ENCODE measurements at places on chromosomes 5 and 9. TPM values are rescaled to one million over a fixed set of nuclear protein-coding genes. Genes with fewer than 3 reads are reported as not detected.
A peak's percentile ranks its signal among the peaks of the same experiment; 100 is the strongest.

GRCh38 chr5:67361932-67362729 is 165.5 kb upstream of the CD180 start:
- peak; percentile 82 for DNase-seq
- H3K4me1 ChIP-seq = peaks cover 10% of the 10 kb centered on the region
- H3K27ac ChIP-seq = peak overlapping the region; percentile 11
- H3K36me3 ChIP-seq = no peaks in the 10 kb centered on the region

DNA sequence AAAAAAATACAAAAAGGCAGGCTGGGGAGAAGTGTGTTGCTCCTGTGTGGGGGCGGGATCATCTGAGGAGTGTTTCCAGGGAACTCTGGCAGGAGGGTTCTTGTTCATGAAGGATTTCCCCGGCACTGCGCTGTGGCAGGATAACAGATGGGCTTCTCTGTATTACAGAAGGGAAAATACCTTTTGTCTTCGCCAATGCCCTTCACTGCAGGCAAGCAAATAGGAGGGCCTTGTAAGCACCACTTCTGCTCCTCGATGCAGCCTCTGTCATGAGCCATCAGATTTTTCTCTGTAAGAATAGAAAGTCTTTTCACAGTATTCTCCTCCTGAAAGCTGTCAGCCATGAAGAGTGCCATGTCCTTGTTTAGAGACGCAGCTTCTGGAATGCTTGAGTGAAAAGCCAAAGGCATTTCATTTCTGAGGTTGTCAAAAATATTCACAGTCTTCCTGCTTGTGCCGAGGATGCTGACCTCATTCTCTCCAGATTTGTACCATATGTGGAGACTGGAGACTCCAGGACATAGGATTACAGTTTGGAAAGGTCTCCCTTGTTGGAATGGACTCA is 294.0 kb downstream of the YTHDC2 start:
- H3K4me1 ChIP-seq = peaks cover 14% of the 10 kb centered on the region
- no peaks in the 10 kb centered on the region for H3K27me3 ChIP-seq

GRCh38 chr5:91104062-91104448 is 279.1 kb downstream of the ARRDC3 start:
- H3K27ac ChIP-seq = no peak overlapping the region
- no peaks in the 10 kb centered on the region for H3K4me1 ChIP-seq
- DNase-seq = no peak
- no peaks in the 10 kb centered on the region for H3K27me3 ChIP-seq
- no peaks in the 10 kb centered on the region for H3K36me3 ChIP-seq

DNA sequence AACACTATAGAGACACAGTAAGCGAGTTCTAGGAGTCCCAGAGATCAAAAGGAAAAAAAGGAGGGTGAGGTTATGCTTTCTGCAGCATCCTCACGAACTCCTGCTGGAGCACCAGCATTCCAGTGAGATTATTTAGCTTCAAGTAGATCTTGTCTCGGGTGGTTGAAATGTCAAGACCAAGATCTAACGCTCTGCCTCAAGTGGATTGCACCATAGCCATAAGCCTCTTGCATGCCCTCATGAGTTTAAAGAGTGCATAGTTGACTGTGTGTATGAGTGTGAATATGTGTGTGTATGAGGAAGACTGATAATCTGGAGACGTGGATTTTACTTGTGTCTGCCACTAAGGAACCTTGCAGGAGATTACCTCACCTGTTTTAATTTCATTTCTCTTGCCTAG is 335.3 kb upstream of the ADAMTSL1 start:
- H3K27me3 ChIP-seq = no peaks in the 10 kb centered on the region
- H3K27ac ChIP-seq = no peak overlapping the region
- no peaks in the 10 kb centered on the region for H3K36me3 ChIP-seq
- no peak for DNase-seq

- no peak for DNase-seq
- no peaks in the 10 kb centered on the region for H3K27me3 ChIP-seq
- no peak overlapping the region for H3K27ac ChIP-seq
Measured at GRCh38 chr9:125412166-125412565, 150.5 kb downstream of the GAPVD1 start.

GRCh38 chr9:36029202-36029601 is 7.5 kb upstream of the RECK start:
- no peaks in the 10 kb centered on the region for H3K36me3 ChIP-seq
- no peaks in the 10 kb centered on the region for H3K4me1 ChIP-seq
- no peak overlapping the region for H3K27ac ChIP-seq
- DNase-seq = no peak

- no peak overlapping the region for H3K27ac ChIP-seq
- H3K27me3 ChIP-seq = no peaks in the 10 kb centered on the region
- H3K4me1 ChIP-seq = peaks cover 15% of the 10 kb centered on the region
- no peak overlapping the region for H3K4me3 ChIP-seq
Measured at GRCh38 chr9:5557606-5558587, 47.6 kb downstream of the PDCD1LG2 start.

- H3K4me3 ChIP-seq = no peak overlapping the region
- H3K36me3 ChIP-seq = no peaks in the 10 kb centered on the region
- no peak overlapping the region for H3K27ac ChIP-seq
- no peaks in the 10 kb centered on the region for H3K4me1 ChIP-seq
Measured at GRCh38 chr5:125865166-125865815, 557.9 kb upstream of the GRAMD2B start.

DNA sequence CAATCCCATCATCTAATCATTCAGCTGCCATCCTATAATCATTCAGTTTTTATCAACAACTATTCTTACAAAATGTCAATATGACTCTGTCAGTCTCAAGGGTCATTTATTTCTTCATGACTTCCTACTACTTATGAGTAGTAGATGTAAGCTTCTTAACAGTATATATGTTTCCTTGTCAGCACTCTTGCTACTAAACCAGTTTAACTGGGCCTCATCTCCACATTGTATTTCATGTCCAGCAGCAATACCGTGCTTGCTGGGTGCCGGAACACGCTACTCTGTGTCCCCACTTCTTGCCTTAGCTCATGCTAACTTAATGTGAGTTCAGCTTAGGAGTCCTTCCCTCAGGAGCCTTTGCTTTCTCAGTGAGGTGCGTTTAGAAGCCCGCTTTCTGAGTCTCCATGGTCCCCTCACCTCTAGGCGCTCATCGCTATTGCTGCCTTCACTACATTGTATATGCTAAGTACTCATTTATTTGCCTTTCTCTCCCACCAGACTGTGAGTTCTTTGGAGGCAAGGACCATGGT is 32.9 kb downstream of the ELL2 start:
- no peaks in the 10 kb centered on the region for H3K4me1 ChIP-seq
- no peaks in the 10 kb centered on the region for H3K27me3 ChIP-seq
- no peak for DNase-seq
- H3K4me3 ChIP-seq = no peak overlapping the region
- H3K36me3 ChIP-seq = no peaks in the 10 kb centered on the region

- no peak overlapping the region for H3K27ac ChIP-seq
- no peaks in the 10 kb centered on the region for H3K36me3 ChIP-seq
- peaks cover 2% of the 10 kb centered on the region for H3K27me3 ChIP-seq
- DNase-seq = no peak
Measured at GRCh38 chr9:137330689-137331088, 28.6 kb upstream of the NRARP start.

DNA sequence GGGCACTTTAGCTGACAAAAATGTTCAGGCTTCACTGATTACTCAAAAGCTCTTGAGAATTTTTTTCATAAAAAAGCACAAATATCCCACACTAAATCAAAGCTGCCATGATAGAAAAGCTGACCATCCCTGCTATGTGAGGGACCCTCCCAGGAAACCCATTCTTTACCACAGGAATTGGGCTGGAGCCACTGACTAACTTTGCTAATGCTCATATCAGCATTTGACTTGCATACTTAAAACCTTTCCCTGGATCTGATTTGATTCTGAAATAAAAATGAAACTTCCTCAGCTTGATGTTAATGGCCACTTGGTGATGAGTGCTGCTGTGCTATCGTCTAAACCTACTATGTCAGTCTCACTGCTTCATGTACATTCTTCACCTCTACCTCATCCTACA is 243.6 kb downstream of the PRELID2 start:
- no peak for DNase-seq
- peaks cover 2% of the 10 kb centered on the region for H3K4me1 ChIP-seq
- H3K27ac ChIP-seq = no peak overlapping the region
- H3K36me3 ChIP-seq = no peaks in the 10 kb centered on the region
- no peak overlapping the region for H3K4me3 ChIP-seq
- no peaks in the 10 kb centered on the region for H3K27me3 ChIP-seq

GRCh38 chr5:166022065-166022464 is 2269.4 kb upstream of the WWC1 start:
- H3K27me3 ChIP-seq = no peaks in the 10 kb centered on the region
- no peak overlapping the region for H3K27ac ChIP-seq
- no peaks in the 10 kb centered on the region for H3K4me1 ChIP-seq
- no peak overlapping the region for H3K4me3 ChIP-seq

GRCh38 chr5:15627109-15627508 is 127.1 kb downstream of the FBXL7 start:
- H3K27me3 ChIP-seq = no peaks in the 10 kb centered on the region
- H3K36me3 ChIP-seq = no peaks in the 10 kb centered on the region
- peaks cover 8% of the 10 kb centered on the region for H3K4me1 ChIP-seq
- DNase-seq = no peak

DNA sequence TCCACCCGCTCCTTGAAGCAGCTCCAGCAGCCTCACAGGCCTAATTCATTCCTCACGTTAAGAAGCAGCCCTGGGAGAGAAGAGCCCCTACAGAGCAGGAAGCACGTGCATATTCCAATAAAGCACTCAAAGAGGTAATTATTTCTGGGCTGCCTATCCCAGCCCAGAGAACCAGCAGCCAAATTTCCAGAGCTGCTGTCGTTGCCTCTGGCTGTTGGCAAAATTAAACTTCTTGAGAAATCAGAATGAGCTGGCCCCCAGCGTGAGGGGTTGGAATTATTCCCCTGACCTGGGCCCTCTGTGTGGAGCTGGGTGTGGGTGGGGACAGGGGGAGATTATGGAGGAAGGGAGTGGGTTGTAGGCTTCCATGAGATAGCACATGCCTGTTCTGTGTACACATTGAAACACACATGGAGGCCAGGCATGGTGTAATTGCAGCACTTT is 86.8 kb upstream of the HSPA9 start:
- no peaks in the 10 kb centered on the region for H3K36me3 ChIP-seq
- H3K27me3 ChIP-seq = peaks cover 3% of the 10 kb centered on the region
- DNase-seq = no peak
- no peak overlapping the region for H3K4me3 ChIP-seq
- H3K4me1 ChIP-seq = no peaks in the 10 kb centered on the region
- H3K27ac ChIP-seq = no peak overlapping the region

GRCh38 chr5:129406440-129406839 is 53.7 kb upstream of the ADAMTS19 start:
- DNase-seq = no peak
- no peaks in the 10 kb centered on the region for H3K27me3 ChIP-seq
- H3K27ac ChIP-seq = no peak overlapping the region
- H3K4me3 ChIP-seq = no peak overlapping the region

DNA sequence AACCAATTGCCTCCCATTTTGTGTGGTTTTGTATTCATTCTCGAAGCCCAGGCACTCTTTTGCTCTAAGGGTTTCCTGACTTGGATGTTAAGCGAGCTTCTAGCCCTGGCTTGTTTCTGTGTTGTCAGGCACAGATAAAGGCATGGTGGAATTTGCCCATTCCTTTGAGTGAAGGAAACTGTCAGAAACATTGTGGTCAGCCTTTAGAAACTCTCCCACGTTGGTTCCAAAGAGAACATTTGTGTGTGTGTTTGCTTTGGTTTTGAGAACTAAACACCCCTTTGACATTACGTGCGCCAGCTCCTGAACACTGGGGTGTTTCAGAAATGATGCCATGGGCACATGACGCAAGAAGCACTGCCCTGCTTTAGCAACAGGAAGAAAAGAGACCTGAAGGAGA is 320.9 kb downstream of the NTRK2 start:
- H3K4me1 ChIP-seq = no peaks in the 10 kb centered on the region
- H3K27ac ChIP-seq = no peak overlapping the region
- no peak overlapping the region for H3K4me3 ChIP-seq
- no peaks in the 10 kb centered on the region for H3K27me3 ChIP-seq
- DNase-seq = no peak
- no peaks in the 10 kb centered on the region for H3K36me3 ChIP-seq

GRCh38 chr5:115543365-115544042 is 1.1 kb downstream of the FEM1C start:
- H3K27me3 ChIP-seq = no peaks in the 10 kb centered on the region
- DNase-seq = no peak

DNA sequence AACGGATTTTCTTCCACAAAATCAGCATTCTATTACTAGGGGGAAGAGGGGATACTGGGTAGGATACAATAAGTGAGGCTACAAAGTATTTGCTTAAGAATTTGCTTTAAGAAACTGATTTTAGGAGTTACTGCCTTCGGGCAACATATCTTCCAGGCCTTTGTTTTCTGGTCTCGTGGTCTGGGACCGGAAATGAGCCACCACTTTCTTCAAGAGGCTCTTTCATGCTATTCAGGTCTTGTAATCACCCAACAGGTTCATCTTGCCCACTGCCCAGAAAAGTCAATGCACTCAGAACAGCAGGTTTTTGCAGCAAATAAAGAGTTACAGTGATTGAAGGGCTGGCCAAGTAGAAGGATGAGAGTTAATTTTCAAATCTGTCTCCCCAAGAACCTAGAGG is 6.6 kb upstream of the AOPEP start:
- no peaks in the 10 kb centered on the region for H3K4me1 ChIP-seq
- no peak overlapping the region for H3K4me3 ChIP-seq
- no peak overlapping the region for H3K27ac ChIP-seq
- no peaks in the 10 kb centered on the region for H3K27me3 ChIP-seq

GRCh38 chr9:79686381-79687130 is 114.8 kb downstream of the TLE4 start:
- no peaks in the 10 kb centered on the region for H3K27me3 ChIP-seq
- H3K4me1 ChIP-seq = peaks cover 11% of the 10 kb centered on the region
- H3K4me3 ChIP-seq = no peak overlapping the region

DNA sequence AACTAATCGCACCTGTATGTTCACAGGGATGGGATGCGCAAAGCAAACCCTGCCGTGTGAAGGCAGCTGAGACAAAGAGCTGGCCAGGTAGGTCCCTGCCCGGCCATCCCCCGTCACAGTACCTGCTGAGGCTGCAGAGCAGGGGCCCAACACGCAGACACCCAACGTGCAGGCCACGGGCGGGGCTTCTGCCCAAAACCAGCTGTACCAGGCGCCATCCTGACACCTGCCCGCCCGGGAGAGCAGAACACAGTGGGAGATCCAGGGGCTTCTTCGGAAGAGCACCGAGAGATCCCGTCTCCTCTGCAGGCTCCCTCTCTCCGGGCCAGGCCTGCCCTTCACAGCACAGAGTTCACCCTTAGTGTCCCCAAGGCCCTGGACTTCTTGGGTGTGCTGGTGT is 28.4 kb downstream of the ABO start:
- H3K27me3 ChIP-seq = peaks cover 6% of the 10 kb centered on the region
- no peak overlapping the region for H3K4me3 ChIP-seq
- no peak overlapping the region for H3K27ac ChIP-seq
- no peaks in the 10 kb centered on the region for H3K4me1 ChIP-seq

SPATA6L gene
- 1.5 TPM for total RNA-seq

PCDHB4 gene
- 0.21 TPM for total RNA-seq

DMRT3 gene
- total RNA-seq = not detected

AUH gene
- 10.7 TPM for total RNA-seq

LRRC19 gene
- not detected for total RNA-seq

PPIC gene
- total RNA-seq = 26.5 TPM

PDE6A gene
- not detected for total RNA-seq

NMUR2 gene
- total RNA-seq = not detected

DAB2IP gene
- 53.6 TPM for total RNA-seq

PLPPR1 gene
- total RNA-seq = not detected

All from endothelial cell of umbilical vein (primary cell).